ENCODE measurements at places on chromosomes 2 and 18. TPM values are rescaled to one million over a fixed set of nuclear protein-coding genes. Genes with fewer than 3 reads are reported as not detected.

DCDC2C gene
- total RNA-seq: not detected

CNRIP1 gene
- total RNA-seq: 39.1 TPM

DNA sequence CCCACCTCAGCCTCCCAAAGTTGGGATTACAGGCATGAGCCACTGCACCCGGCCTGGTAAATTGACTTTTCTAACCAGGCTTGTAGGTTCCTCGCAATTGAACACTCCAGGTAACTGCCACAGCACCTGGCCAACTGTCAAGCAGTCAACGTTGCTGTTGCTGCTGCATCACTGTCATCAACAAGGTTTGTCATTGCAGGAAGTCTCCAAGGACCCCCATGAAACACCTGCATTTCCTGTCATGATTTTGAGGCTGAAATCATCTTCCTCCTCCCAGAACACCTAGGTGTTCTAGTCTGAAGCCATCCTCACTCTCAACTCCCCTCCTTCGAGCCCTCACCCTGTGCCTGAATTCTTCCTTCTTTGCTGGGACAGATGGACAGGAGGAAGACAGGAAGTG is 29.7 kb downstream of the GYPC start:
- ATAC-seq: no peak

DNA sequence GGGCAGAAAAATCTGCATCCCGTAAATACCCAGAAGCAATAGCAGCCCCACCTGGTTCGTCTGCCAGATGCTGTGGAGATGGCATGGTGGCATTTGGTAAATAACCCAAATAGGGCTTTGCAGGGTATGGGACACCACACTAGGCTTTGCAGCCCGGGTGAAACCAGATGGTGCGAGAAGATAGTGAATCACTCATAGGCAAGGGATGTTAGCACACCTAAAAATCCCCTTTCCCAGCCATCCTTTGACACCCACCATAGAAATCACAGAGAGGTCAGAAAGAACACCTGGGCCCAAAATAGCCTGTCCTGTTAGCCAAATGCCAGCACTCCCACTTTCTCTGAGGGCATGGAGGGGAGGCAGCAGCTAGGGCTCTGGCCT is 47.6 kb downstream of the BCL11A start:
- ATAC-seq: no peak

DNA sequence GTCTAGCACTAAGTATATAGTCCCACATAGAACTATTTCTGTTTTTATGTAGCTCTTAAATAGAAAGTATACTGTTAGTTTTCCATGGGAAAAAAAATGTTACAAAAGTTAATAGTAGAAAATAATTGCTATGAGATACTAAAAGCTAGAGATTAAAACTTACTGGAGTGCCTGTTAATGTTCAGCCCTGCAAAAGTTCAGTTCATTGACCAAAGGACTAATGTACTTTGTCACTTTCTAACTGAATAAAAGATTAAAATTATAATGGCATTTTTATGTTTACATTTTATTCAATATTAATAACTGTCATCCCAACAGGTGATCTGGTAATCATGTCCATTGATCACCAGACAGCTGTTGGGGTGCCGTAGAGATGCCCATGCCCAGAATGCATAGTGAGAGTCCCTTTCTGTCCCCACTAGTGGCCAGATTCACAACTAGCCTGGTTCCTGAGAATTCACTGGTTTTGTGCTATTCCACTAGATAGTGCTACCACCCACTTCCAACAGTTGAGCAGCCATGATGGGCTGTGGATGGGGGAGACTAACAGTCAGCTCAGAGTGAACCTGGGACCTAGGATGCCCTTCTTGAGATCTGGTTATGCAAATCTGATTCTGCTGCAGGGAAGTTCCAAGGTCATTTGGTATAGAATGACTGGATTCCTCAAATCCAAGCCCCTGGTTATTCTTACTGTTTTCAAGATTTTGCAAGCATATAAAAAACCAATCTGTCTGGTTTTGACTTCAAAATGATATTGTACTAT is 57.8 kb downstream of the AFTPH start:
- no peak for ATAC-seq

DNA sequence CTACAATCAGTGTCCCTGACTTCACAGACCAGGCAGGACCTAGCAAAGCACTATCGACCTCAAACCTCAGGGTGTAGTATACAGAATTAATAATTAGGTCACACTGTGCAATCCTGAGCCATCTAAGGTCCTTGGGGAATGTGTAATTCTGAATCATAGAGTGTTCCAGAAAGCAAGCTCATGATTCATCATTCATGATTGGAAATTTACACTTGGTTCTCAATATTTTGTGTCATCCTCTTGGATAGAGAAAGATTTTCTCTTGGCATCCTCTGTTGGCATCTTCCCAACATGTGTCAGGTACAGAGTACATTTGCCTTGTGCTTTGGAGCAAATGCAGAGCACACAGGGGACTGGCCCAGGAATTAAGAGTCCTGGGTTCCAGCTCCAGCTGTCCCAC is 245.0 kb upstream of the NT5C1B start:
- ATAC-seq: peak; percentile 72

DNA sequence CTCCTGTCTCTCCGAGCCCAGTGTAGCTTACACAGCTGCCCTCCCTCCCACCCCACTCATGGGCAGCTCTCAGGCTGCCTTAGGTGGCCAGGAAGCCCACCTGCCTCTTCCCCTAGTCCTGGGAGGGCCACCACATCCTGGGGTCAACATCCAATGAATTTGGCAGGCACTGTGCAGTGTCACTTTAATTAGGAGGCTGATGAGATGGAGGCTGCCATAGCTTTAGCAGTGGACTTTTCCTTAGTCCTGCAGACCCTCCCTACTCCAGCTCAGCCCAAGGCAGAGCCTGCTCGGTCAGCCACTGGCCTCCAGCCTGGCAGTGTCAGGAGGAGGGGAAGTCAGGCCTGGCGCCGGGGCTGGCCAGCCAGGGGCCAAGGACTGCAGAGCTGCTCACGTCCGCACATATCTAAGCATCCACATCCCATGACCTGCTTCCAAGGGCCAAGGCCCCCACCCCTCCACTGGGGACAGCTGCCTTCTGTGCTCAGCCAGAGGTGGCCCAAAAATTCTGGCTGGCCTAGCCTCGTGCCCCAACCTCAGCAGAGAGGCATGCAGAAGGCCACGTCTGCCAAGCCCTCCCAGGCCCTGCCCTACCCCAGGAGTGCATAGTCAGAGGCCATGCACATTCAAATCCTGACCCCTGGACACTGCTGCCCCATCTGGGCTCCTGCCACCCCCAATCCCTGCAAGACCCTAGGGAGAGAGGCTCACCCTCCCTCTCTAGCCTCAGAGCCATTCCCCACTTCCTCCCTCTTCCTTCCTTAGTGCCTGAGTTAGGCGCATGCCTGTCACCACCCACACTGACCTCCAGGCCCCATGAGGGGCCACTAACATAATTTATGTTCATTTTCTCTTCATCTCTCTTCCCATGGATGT is 33.1 kb downstream of the ADRA2B start:
- peak; percentile 70 for ATAC-seq

DNA sequence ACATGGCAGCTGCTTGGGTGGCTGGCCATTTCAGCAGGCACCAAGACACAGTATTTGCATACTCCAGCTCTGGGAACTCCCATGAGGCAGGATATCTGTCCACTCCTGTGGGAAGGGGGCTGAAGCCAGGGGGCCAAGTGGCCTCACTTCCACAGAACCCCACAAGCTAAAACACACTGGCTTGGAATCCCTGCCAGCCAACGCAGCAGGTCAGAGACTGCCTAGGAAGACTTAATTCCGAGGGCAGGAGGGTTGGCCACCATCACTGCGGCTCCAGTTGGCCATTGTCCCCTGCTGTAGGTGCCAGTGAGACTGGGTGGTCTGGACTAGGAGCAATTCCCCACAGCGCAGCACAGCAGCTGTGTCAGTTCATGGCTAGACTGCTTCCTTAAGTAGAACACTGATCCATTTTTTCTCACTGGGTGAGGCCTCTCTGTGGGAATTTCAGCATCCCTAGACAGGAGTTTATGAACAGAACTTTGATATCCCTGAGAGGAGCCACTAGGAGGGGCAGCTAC is 52.0 kb downstream of the SPAG16 start:
- no peak for ATAC-seq

- ATAC-seq: no peak
Observed at GRCh38 chr2:203759690-203760365, 53.4 kb downstream of the CD28 start.

MAP3K19 gene
- total RNA-seq: not detected

DNA sequence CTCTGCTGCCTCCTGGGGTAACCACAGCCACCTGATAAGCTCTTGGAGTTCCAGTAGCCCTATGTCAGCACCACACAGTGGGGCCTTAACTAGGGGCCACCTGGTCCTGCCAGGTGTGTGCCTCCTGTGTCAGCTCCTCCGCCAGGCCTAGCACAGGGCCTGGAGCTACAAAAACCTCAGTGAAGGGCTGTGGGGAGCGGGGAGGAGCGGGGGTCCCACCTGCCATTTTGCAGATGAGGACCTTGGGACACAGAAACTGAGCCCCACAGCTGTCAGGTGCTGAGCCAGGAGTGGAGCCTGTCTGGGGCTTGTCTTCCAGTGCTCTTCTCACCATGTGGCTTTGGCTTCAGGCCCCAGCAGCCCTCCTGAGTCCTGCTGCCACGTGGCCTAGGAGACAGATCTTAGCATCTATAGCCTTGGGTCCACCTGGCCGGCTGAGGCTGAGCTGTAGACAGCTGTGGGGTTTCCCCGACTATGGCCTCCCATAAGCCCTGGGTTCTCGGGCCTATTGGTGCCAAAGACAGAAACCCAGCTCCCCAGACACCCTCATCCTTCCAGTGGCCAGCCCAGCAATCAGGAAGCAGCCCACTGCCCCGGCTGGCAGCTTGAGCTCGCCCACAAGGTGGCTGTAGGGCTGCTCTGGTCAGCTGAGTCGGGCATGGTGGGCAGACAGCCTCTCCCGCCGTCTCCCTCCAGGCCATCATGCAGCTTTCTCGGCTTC is 104.5 kb upstream of the MCFD2 start:
- ATAC-seq: no peak

- no peak for ATAC-seq
Observed at GRCh38 chr2:105557021-105557920, 158.4 kb upstream of the FHL2 start.

GRCh38 chr2:10798783-10799182 is 13.8 kb downstream of the PDIA6 start:
- ATAC-seq: no peak

- no peak for ATAC-seq
Observed at GRCh38 chr2:171811245-171811628, 82.8 kb downstream of the SLC25A12 start.

GRCh38 chr2:199434555-199434954 is 23.2 kb downstream of the SATB2 start:
- ATAC-seq: no peak

DNA sequence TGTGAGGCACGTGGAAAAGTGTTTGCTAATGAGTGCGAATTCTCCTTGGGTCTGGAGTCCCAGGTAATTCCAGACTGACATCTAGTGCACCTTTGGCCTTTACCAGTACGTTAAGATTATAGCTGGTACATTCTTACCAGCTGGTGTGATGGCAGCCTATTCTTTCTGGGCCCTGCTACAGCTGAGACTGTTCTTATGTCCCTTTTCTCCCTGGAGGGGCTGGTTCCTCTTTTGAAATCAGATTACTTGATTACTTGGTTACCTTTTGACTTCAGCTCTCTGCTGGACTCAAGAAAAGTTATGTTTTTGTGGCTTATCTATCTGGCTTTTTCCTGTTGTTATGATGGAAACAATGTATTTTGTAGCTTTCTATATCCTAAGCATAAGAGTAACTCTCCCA is 14.5 kb downstream of the CABYR start:
- ATAC-seq: no peak

SNED1 gene
- 9.7 TPM for total RNA-seq

- ATAC-seq: no peak
Observed at GRCh38 chr2:199851883-199852282, 891 bp upstream of the FTCDNL1 start.

GRCh38 chr2:14127765-14128164 is 504.8 kb upstream of the LRATD1 start:
- ATAC-seq: no peak

MEP1B gene
- total RNA-seq: not detected

LYG1 gene
- total RNA-seq: 1.2 TPM

GRCh38 chr2:235614900-235615712 is 121.3 kb downstream of the AGAP1 start:
- ATAC-seq: peak; percentile 95

ROCK2 gene
- total RNA-seq: 102 TPM

DNA sequence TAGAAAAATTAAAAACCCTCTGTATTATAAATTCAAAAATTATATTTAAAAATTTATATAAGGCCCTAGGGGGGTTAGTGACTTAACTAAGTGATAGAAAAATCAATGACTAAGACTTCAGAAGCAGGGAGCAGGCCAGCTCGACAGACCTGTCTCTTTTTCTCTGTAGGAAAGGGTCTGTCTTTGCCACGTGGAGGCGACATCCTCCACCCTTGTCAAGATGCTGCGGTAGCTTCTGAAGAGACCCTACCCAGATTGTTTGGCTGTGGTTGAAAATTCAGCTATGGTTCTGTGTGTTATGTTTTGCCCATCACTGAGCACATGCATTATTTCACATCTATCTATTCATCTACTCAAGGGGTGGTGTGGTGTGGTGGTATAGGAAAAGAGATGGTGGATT is 8.2 kb upstream of the SLC4A3 start:
- no peak for ATAC-seq

Data from gastroesophageal sphincter (tissue), 4 donors.